ENCODE measurements at places on chromosomes 1 and 21.

DNA sequence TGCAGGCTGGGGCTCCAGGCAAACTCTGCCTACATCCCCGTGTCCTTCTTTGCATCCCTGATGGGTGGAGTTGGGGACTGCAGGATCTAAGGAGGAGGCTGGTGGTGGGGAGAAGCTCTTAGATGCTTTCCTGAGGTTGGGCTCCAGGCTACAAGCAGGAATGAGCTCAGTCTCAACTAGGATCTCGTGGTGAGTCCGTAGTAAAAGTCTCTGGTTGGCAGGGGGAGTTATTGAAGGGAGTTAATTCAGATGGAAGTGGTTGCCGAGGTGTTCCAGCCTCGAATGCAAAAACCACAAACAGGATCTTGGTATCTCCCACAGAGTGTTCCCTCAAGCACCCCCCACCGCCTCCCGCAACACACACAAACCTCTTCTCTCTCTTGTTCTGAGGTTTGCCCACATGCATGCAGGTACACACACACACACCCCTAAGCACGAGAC, 35.0 kb downstream of the TMCC2 start:
- no peak for DNase-seq

GRCh38 chr1:204348722-204349121, 11.0 kb downstream of the PLEKHA6 start:
- DNase-seq = no peak

GRCh38 chr1:228015276-228016180, 8.7 kb downstream of the WNT3A start:
- no peak for DNase-seq

GRCh38 chr1:241706257-241706656, 54.2 kb downstream of the WDR64 start:
- DNase-seq = no peak

DNA sequence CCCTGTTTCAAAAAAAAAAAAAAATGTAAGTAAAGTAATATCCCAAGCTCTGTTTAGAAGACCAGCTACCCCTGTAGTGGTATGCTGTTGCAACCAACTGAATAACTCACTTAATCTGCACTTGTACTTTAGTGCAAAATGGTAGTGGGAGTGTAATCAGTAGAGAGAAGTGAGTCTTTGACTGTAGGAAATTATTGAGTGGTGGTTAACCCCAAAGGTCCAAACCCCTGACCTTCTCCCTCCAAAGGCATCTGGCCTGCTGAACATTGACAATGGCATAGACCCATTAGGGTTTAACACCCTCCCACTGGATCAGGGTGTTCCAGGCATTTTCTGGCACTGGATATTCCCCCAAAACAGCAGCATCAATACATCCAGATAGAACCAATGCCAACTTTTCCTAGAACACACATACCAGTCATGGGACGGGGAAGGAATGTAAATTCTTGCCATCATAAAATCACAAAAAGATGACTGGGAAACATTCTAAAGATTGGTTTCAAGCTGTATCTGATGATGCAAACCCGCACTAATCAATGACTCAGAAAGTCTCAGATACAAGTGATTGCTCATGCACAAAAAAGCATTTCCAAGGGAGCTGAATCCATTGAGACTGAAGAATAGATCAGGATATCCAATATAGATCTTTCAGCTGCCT, 110.3 kb downstream of the MRPL39 start:
- no peak for DNase-seq

DNA sequence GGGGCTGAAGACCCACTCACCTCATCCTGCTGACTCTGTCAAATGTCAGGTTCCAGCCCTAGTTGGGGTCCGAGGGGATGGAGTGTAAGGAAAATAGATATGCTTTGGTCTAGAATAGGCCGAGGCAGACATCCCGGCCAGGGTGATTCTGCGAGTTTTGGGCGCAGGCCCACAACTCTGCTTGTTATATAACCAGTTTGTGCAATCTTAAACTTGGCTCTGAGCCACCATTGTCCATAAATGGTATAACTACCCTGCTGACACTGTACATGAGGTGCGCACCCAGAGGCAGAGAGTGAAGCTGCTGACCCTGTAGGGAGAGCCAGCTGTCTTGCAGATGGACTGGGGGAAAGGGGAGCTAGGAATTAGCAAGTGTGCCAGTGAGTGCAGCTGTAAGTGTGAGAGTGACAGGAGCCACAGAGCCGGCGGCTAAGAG, 1388.8 kb downstream of the AMY1C start:
- DNase-seq = no peak

DNA sequence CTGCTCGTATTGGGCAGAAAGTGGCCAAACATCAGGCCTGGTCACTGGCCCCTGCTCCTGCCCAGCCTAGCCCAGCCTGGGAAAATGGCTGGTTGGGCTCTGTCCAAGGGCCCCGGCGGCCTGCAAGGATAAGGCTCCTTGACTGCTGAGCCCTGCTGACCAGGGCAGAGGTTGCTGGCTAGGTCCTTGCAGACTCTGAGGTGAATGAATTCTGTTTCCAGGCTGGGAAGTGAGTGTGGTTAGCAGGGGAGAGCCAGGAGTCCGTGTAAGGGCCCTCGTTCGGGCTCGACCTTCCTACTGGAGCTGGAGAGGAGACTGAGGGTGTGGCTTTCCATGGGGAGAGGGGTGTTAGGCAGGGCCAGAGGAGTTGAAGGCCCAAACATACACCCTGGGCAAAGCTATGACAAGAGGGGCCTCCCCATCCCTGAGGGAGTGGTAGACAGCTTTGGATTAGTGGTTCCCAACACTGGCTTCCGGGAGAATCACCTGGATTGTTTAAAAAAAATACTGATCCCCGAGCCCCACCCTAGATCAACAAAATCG, 20.6 kb downstream of the CSF1 start:
- DNase-seq = no peak

DNA sequence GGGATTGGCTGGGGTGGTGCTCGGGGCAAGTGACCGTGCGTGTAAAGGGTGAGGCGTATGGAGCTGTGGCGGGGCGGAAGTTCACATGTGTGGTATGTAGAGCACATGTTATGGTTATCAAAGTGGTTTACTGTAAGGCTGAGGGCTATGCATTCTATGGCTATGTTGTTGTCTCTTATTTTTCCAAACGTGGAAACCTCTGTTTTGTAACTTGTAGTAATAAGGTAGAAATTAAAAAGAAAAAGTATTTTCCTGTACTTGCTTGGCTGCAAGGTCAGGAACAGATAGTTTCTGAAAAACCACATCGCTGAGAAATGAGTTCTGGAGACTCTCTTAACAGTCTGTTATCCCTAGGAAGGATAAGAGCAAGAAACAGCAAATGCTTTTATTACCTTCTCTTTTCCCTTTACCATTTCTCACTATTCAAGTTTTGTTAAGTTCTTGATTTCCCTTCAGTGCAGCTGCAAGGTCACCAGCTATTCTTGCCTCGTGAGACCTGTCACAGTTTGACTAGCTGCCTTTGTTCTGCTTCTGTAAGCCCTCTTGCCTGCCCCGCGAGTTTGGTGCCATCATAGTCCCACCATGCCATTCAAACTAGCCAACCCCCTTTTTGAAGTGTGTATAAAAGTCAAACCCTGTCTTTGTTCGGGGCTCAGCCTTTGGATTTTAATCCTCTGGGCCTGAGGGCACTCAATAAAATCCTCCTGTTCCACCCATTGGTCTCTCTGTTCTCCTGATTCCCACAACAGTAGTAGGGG, 9.5 kb downstream of the RNU1-2 start:
- DNase-seq = peak; percentile 70

- no peak for DNase-seq
Measured at GRCh38 chr1:239263801-239264200, 122.6 kb upstream of the CHRM3 start.

DNA sequence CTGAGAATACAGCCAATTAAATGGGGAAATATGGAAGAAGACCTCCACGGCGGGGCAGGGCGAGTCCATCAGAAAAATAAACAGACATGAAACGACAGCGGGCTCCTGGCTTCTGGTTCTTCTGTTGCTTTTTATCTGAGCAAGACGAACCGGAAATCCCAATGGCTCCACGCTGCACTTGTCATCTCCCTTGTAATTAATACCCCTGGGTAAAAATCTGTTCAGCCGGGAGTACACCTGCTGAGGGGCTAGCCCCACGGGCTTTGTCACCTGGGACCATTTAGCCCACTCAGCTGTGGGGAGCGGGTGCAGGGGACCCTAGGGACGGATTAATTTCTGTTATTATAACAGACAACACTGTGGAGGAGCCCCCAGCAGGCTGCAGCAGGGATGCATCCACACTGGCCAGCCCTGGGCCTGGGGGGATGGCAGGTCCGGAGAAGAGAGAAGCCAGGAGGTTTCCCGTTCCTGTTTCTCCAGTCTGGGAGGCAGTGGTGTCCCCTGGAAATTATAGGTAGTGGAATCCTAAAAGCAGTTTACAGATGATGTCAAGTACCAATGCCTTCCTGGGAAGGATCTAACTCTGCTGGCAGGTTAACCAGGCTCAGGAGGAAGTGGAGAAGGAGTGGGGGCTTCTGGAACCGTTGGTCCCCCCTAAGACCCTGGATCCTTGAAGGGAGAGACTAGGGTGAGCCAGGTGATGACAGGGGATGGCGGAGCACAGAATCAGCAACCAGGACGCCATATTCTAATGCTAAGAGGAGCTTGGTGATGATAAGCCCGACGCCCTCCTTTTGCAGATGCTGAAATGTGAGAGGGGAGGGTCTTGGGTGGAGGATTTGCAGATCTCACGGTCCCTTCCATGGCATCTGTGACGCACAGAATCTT, 566.1 kb downstream of the PTPRU start:
- no peak for DNase-seq

- DNase-seq = no peak
Measured at GRCh38 chr1:15923241-15923640, 52.7 kb downstream of the ZBTB17 start.

- no peak for DNase-seq
Measured at GRCh38 chr1:75707191-75707590, 17.3 kb upstream of the ACADM start.

GRCh38 chr21:45332981-45333582, 45.4 kb upstream of the POFUT2 start:
- no peak for DNase-seq

DNA sequence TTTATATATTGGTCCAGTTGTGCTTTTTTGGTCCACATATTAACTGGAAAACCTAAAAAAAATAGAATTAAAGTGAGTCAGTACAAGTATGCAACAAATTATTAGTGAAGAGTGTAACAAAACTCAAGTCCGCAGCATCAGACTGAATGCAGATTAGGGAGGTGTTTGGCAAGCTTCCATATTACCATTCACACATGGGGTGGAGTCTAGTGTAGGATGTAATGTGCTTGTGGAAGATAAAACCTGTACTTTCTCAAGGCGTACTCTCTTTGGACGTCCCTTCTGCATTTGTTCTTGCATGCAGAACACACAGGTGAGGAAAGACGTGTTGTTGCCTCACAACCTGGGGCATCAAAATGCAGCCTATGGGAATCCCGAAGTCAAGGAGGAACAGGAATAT, 668.7 kb downstream of the MRPL39 start:
- DNase-seq = no peak

DNA sequence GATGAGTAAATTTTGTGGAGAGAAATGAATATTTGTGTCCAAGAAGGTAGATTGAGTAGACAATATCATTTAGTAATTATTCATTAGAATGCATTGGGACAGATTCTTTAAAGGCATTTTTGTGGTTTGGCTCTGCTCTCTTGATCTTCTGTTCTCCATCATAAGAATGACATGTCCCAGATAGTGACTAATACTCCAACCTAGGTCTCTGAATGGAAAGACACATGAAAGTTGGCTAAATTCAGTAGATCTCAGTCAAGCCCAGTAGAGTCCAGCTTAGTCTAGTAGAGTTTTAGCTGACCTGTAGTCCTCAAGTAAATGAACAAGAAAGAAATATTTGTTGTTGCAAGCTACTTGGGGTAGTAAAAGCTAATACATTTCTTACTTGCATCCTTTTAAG, 61.8 kb upstream of the DNAH14 start:
- no peak for DNase-seq

- DNase-seq = no peak
Measured at GRCh38 chr1:63640633-63641567, 47.7 kb downstream of the PGM1 start.

- no peak for DNase-seq
Measured at GRCh38 chr1:166272155-166272554, 105.4 kb upstream of the FAM78B start.

- DNase-seq = no peak
Measured at GRCh38 chr21:45290948-45291612, 3.4 kb upstream of the POFUT2 start.

DNA sequence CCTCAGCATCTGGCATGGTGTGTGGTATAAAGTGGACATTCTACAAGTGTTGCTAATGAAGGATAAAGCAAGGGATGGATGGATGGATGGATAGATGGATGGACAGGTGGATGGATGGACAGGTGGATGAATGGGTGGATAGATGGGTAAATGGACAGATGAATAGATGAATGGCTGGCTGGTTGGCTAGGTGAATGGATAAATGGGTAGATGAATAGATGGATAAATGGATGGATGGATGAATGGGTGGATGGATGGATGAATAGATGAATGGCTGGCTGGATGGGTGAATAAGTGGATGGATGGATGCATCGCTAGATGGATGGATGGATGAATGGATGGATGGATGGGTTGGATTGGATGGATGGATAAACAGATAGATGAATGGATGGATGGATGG, 66.2 kb downstream of the SUSD4 start:
- DNase-seq = no peak

GRCh38 chr1:938088-938683, 14.5 kb downstream of the SAMD11 start:
- DNase-seq = no peak

GRCh38 chr1:28122183-28122582, 33.8 kb upstream of the EYA3 start:
- DNase-seq = no peak

DNA sequence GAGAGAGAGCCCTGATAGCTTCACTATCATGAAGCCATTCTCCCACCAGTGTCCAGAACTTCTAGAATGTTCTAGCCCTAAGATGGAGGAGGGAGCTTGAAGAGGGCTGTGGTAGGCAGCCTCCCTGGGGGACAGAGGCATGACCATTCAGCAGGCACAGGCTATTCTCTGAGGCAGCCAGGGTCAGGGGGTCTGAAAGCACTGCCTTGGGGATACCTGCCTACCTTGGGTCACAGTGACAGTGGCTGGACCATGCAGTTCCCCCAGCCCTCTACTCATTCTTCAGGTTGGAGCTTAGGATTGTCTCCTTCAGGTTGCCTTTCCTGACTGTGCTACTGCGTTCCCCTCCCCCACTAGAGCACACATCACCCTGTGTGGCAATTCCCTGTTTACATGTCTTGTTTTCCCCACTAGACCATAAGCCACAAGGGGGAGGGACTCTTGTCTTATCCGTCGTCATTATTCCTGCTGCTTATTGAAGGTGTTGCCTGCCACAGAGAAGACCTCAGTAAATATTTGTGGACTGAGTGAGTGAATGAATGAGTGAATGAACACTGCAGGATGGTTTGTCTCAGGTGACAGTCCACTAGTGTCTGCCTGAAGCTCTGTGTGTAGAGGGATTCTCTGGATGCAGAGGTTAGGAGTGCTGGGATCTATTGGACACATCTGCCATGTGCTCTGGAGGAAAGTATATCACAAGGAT, 5.2 kb downstream of the ZDHHC18 start:
- DNase-seq = no peak

GRCh38 chr21:32782698-32783097, 11.1 kb upstream of the PAXBP1 start:
- DNase-seq = no peak
